ENCODE measurements at places on chromosomes 1 and 21. TPM values are rescaled to one million over a fixed set of nuclear protein-coding genes. Genes with fewer than 3 reads are reported as not detected.
A peak's percentile ranks its signal among the peaks of the same experiment; 100 is the strongest.

DNA sequence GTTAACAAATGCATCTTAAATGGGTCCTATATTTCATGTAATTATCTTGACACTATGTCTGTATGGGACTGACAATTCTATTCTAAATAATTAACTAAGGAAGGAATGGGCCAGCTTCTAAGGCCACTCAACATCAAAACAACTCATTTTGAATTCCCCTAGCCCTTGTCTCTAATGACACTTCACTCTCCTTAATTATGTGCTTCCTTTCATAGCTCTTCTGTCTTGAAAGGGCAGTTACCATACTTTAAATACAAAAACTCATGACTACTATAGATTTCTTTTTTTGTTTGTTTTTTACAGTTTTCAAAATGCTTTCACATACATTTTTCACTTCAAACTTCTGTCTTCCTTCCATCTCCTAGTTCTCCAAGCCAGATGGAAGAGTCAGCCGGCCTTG lies 126.1 kb upstream of the CHODL start:
- H3K27me3 ChIP-seq: no peaks in the 10 kb centered on the region
- no peak overlapping the region for H3K4me3 ChIP-seq
- H3K4me1 ChIP-seq: no peaks in the 10 kb centered on the region
- no peak for DNase-seq
- H3K36me3 ChIP-seq: no peaks in the 10 kb centered on the region

The TACSTD2 gene
- 0.29 TPM for total RNA-seq

The USH2A gene
- total RNA-seq: under 0.01 TPM

DNA sequence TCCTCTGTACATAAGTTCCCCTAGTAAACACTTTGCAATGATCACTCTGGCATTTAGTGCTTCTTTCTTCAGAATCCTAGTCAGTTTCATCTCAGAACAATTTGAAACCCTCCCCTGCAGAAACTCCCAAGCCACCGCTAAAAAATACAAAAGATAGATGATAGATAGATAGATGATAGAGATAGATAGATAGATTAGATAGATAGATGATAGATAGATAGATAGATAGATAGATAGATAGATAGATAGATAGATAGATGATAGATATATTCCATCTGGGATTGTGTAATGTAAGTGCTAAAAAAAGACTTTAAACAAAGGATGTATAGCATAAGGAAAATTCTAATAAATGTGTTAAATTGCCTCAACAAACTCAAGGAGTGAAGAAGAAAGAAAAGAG lies 212.6 kb upstream of the POGK start:
- no peaks in the 10 kb centered on the region for H3K27me3 ChIP-seq
- H3K27ac ChIP-seq: no peak overlapping the region
- DNase-seq: no peak
- no peak overlapping the region for H3K4me3 ChIP-seq

The C1orf105 gene
- not detected for total RNA-seq

GRCh38 chr1:238738892-238739291 lies 647.5 kb upstream of the CHRM3 start:
- no peaks in the 10 kb centered on the region for H3K36me3 ChIP-seq
- H3K4me1 ChIP-seq: no peaks in the 10 kb centered on the region
- H3K27me3 ChIP-seq: no peaks in the 10 kb centered on the region
- no peak for DNase-seq
- H3K4me3 ChIP-seq: no peak overlapping the region

DNA sequence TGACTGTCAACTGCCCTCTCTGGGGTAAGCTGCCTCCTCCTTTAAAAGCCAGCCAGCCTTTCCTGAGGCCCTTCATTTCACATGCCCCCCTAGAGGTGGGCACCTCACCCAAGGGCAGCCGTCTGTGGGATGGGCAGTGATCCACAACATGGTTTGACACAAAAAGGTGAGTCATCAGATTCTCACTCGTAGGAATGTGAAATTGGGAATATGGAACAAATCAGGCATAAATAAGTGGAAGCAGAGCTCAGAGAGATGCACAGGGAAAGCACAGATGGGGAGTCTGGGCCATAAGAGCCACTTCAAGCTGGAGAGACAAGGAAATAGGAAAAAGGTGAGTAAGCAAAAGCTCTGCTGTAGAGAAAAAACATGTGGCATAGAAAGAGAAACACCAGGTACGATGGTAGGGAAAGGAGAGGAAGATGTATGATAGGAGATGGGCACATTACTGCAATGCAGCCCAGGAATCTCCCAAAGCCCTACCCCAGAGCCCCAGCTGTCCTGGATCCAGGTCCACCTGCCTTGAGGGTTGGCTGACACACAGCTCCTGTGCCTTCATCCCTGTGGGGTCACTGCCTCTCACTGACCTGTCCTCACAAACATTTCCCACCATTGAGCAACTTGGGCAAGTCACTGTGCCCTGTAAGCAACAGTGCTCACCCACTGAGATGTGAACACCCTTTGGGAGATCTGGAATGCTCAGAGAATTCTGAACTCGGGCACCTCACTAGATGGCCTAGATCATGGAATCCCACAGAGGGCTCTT lies 86.6 kb downstream of the ASTN1 start:
- no peaks in the 10 kb centered on the region for H3K36me3 ChIP-seq
- no peak overlapping the region for H3K4me3 ChIP-seq
- no peak overlapping the region for H3K27ac ChIP-seq
- DNase-seq: no peak

The LRRC7 gene
- total RNA-seq: not detected

DNA sequence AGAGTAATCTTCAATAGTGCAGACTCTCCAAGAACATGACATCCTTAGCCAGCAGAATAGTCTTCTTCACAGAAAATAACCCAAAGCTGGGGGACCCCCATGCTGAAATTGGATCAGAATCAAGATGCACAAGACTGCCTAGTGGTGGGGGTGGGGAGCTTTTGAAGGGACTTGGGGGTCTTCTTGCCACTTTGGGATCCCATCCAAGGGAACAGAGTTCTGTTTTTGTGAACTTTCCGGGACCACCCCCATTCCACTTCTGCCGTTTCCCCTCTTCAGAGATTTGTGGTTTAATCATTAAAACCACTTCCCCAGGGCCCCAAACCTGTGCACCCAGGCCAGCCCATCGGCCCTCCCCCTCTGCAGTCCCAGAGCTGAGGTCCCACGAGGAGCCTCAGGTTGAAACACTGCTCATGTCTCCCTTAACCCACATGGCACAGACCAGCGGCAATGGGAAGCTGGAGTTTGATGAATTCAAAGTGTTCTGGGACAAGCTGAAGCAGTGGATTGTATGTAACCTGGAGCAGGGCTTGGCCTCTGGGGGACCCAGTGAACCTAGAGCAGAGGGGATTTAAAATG lies 44.9 kb downstream of the CAPN9 start:
- no peaks in the 10 kb centered on the region for H3K27me3 ChIP-seq
- H3K36me3 ChIP-seq: no peaks in the 10 kb centered on the region
- H3K27ac ChIP-seq: no peak overlapping the region
- H3K4me3 ChIP-seq: no peak overlapping the region

The CFAP74 gene
- not detected for total RNA-seq

- no peaks in the 10 kb centered on the region for H3K36me3 ChIP-seq
- no peaks in the 10 kb centered on the region for H3K4me1 ChIP-seq
- no peak overlapping the region for H3K27ac ChIP-seq
- DNase-seq: no peak
- H3K27me3 ChIP-seq: no peaks in the 10 kb centered on the region
Observed at GRCh38 chr1:90356991-90357390, 360.1 kb downstream of the BARHL2 start.

DNA sequence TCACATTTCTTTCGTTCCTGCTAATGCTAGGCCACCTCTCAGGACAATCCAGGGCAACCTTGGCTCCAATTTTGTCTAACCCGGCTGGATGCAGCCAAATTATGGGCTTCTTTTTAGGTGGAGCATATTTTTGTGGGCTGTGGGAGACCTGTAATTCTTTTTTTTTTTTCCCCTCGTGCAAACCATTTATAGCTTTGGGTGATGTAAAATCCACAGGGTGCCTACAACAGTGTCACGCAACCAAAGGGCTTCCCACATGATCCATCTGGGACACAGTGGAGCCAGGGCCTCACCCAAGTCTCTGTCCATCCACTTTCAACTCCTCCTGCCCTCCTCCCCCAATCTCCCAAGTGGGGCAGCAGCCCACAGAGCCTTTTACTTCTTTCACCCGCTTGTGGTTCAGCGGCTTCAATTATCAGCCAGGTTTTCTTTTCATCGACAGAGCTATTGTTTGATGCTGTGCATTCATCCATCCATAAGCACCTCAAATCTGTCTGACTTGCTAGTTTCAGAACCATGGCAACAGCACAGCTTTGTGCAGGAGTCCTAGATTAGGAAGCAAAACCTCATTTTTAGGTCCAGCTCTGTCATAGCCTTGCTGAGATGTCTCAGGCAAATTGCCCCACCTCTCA lies 10.0 kb upstream of the OVAAL start:
- H3K27ac ChIP-seq: no peak overlapping the region
- no peaks in the 10 kb centered on the region for H3K36me3 ChIP-seq
- H3K4me3 ChIP-seq: no peak overlapping the region
- H3K27me3 ChIP-seq: no peaks in the 10 kb centered on the region
- no peaks in the 10 kb centered on the region for H3K4me1 ChIP-seq

The DIP2A gene
- total RNA-seq: 22.8 TPM

DNA sequence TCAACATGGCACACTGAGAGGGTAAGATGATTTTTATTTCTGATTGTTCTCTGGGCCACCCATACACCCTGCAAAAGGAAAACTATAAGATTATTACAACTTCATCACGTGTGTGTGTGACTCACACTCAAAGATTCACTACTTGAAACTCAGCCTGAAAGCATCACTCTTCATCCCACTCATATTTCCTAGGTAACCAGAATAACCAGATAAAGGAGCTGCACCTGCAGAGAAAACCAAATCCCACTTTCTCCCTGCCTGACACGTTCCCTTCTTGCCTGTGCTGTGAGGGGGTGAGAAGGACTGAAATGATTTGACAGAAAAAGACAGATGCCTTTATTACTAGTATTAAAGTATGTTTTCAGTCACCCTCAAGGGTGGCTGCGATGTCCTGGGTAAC lies 131.6 kb downstream of the TGFBR3 start:
- H3K27ac ChIP-seq: no peak overlapping the region
- H3K36me3 ChIP-seq: no peaks in the 10 kb centered on the region
- peak; percentile 62 for DNase-seq
- peaks cover 21% of the 10 kb centered on the region for H3K4me1 ChIP-seq

DNA sequence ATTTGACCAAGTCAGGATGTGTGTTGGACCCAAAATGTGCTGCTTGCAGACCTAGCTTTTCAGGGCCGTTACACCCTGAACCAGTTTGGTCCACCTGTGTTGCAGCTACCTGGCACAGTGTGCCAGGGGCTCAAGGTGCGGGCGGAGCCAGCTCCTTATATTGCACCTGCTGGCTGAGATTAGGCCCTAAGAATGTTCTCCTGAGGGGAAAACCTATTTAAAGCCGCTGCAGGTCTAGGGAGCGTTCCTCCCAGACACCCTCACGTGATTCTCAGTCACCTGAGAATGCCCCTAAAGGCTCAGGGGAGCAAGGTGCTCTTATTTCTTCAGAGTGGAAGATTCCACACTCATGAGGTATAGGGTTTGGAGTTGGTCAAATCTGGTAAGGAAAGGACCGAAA lies 12.0 kb downstream of the GSTM3 start:
- no peaks in the 10 kb centered on the region for H3K4me1 ChIP-seq
- H3K27me3 ChIP-seq: no peaks in the 10 kb centered on the region
- H3K36me3 ChIP-seq: no peaks in the 10 kb centered on the region
- H3K4me3 ChIP-seq: no peak overlapping the region
- DNase-seq: no peak
- H3K27ac ChIP-seq: no peak overlapping the region

The HENMT1 gene
- total RNA-seq: 5.3 TPM

GRCh38 chr1:198932351-198932991 lies 293.6 kb downstream of the PTPRC start:
- H3K27ac ChIP-seq: peak overlapping the region; percentile 52
- no peak for DNase-seq
- peak overlapping the region; percentile 58 for H3K4me3 ChIP-seq
- H3K4me1 ChIP-seq: peaks cover 36% of the 10 kb centered on the region
- H3K36me3 ChIP-seq: no peaks in the 10 kb centered on the region

DNA sequence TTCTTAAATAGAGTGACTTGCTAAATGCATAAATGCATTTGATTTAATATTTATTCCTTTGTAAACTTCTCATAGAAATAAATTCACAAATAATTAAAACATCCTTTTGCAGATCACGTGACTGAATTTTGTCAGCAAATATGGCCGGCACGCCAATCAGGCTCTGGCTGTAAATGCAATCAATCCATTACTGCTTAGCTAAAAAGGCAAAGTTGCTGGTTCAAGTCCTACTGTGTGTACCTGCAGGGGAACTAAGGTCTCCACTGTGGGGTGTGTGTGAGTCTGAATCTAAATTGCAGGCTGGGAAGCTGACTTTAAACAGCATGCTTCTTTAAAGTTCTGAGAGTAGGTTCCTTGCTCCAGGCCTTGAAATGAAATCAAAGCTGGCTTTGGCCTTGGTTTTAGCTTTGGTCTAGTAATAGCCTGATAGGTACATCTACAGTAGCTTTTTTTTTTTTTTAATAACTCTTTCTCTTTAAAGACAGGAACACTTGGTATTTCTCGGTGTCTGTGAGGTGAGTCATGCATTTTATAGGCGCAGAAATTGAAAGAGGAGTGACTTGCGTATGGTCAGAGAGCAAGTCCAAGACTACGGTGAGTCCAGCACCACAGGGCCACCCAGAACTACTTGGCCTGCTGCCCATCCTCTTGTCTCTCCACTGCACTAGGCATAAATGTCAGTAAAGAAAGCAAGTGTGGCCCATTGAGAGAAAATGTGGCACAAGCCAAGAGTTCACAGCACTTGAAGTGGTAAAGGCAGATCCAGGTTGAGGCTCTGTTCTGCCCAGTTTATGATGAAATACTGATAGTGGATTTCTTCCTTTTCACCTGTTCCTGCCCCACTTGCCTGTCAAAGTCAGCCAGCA lies 36.2 kb upstream of the LYST start:
- DNase-seq: peak; percentile 56
- H3K4me1 ChIP-seq: peaks cover 30% of the 10 kb centered on the region
- H3K27me3 ChIP-seq: no peaks in the 10 kb centered on the region
- no peaks in the 10 kb centered on the region for H3K36me3 ChIP-seq
- peak overlapping the region; percentile 27 for H3K4me3 ChIP-seq
- peak overlapping the region; percentile 23 for H3K27ac ChIP-seq

The G0S2 gene
- 11.2 TPM for total RNA-seq

DNA sequence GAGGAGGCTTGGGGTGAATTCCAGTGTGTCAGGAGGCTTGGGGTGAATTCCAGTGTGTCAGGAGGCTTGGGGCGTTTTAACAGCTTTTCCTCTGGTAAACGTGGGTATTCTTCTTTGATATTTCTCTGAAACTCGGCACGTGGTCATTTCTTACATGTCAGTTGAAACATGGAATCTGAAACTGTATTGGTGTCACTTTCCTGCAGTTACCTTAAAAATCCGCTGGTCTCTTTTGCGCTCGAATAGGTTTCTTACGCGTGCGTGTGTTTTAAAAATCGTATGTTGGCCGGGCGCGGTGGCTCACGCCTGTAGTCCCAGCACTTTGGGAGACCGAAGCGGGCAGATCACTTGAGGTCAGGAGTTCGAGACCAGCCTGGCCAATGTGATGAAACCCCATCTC lies 33.5 kb downstream of the PRKCZ start:
- peaks cover 4% of the 10 kb centered on the region for H3K27me3 ChIP-seq
- peaks cover 7% of the 10 kb centered on the region for H3K4me1 ChIP-seq
- no peak for DNase-seq

Measured in osteoblast (primary cell).